T-helper 9 cell (primary cell): ENCODE measurements at places on chromosomes 12 and 14.

DNA sequence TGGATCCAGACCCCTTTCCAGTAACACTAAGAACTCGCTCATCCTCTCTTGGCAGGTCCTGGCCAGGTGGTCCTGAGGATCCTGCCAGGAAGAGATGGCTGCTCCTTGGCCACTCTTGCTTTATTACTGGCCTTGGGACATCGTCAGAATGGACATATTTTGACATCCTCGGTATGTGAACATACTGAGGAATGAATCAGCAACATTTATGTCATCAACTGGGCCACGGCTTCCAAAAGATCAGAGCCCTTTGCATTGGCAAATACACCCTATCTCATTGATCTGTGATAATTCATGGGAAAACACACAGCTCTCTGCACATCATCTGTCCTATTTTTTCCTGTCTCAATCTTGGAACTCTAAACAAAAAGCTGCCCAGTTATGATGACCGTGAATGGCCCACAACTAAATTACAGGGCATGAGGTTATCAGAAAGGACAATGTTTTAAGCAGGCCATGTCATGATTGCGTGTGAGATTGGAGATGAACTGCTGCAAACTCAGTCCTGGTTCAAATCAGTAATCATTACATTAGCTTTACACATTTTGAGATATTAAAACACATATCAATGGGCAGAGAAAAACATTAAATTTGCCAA is 1325.8 kb downstream of the AACS start:
- DNase-seq, result no peak

- DNase-seq, result no peak
These were observed 82.8 kb downstream of the SLC25A47 start for GRCh38 chr14:100405760-100406455.

- DNase-seq, result no peak
These were observed 48.1 kb downstream of the KDM2B start for GRCh38 chr12:121532503-121533393.

- DNase-seq, result no peak
These were observed 17.9 kb downstream of the HRK start for GRCh38 chr12:116863275-116863767.

- DNase-seq, result no peak
These were observed 198.3 kb upstream of the CPNE8 start for GRCh38 chr12:39103552-39104165.

DNA sequence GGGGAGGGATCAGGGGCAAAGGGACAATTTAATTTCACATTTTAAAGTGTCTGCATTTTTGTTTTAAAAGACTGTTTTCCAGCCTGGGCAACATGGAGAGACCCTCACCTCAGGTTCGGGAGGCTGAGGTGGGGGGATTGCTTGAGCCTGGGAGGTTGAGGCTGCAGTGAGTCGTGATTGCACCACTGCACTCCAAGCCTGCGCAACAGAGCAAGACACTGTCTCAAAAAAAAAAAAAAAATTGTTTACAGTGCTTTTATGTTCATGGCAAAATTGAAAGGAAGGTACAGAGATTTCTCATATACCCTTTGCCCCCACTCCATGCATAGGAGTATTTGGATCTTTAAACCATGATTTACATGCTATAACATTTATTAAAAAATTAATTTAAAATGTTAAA is 16.4 kb upstream of the HVCN1 start:
- DNase-seq, result no peak

DNA sequence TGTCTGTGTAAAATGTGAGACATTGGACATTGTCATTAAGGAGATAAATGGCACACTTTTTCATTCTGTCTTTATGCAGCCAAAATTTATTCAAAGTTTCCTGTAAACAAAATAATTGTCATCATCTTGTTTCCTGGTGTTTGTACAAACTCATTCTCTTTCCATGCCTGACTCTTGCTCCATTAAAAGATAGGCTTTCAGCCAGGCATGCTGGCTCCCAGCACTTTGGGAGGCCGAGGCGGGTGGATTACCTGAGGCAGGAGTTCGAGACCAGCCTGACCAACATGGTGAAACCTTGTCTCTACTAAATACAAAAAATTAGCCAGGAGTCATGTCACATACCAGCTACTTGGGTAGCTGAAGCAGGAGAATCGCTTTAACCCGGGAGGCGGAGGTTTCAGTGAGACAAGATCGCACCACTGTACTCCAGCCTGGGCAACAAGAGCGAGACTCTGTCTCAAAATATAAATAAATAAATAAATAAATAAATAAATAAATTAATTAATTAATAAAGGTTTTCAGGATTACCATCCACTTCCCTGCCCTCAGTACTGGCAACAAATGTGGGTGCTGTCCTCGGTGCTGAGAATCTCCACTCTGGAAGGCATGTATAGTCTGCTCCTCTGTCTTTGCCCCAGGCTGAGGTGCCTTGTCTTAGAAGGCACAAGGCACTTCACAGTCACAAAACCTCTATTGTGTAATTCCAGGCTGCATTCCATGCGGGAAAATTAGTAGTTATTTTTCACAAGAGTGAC is 83.2 kb downstream of the PAH start:
- DNase-seq, result no peak

DNA sequence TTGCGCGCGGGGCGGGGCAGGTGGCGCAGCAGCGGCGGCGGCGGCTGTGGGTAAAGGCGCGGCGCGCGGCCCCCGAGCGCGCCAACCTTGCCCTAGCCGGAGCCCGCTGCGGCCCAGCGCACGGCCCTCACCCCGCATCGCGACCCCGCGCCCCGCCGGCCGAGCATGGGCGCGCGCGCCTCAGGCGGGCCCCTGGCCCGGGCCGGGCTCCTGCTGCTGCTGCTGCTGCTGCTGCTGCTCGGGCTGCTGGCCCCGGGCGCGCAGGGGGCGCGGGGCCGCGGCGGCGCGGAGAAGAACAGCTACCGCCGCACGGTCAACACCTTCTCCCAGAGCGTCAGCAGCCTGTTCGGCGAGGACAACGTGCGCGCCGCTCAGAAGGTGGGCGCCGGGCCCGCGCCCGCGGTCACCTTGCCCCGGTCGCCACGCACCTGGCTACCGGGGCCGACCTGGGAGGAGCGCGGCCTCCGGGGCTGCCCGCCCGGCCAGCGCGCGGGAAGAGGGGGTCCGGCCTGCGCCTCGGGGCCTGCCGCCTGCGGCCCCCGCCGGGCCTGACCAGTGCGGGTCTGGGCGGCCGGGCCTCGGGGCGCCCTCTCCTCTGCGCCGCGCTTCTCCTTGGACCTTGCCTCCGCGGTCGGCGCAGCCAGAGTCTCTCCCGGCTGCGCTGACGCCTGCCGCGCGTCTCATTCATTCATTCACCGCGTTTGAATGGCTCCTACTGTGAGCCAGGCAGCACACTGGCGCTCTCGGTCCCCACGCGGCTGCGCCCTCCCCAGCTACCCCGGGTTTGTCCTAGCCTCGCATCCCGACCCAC is at the start of gene BRI3BP:
Gene BRI3BP (plus strand): TSS at position 20 of the 811 bp plus-strand sequence. CDS start 146 bp downstream, at position 166.
- DNase-seq, result no peak

DNA sequence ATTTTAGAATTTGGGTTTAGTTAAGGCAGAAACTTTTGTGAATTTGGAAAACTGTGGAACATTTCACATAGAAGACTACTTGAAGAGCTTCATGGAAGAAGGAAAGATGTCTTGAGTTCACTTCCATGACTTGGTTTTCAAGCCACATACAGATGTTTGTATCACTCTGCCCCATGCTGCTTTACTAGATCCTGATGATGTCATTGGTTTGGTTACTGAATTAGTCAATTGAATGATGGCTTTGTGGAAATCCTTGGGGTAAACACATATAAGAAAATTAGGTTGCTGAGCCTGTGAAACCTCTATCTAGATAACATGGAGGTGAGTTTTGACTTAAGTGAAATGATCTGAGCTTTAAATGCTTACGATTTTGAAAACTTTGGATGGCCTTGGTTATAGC is 90.6 kb downstream of the LRRK2 start:
- no peak for DNase-seq

- DNase-seq, result no peak
These were observed 325.7 kb downstream of the CEP128 start for GRCh38 chr14:80615831-80616230.

- DNase-seq, result no peak
These were observed 25.0 kb downstream of the GOLGA5 start for GRCh38 chr14:92819011-92819597.

DNA sequence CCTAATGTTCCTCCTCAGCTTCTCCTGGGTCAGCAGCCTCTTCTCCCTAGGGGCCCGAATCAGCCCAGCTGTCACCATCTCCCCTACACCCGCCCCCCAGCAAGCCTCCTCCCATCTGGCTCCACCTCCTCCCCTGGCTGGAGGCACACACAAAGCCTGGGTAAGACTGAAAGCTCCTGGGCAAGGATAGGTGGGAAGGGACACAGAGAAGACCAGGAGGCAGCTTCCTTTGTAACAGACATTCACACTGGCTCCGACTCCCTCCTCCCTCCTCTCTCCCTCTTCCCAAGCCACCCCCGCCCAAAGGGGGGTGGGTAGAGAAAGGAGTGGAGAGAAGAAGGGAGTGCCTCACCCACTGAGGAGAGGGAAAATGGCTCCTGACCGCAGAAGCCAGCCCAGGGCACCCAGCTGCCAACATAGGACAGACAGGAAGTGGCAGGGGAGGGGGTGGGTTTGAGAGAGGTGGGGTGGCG is 4.0 kb downstream of the CHD4 start:
- DNase-seq, result peak; percentile 33

DNA sequence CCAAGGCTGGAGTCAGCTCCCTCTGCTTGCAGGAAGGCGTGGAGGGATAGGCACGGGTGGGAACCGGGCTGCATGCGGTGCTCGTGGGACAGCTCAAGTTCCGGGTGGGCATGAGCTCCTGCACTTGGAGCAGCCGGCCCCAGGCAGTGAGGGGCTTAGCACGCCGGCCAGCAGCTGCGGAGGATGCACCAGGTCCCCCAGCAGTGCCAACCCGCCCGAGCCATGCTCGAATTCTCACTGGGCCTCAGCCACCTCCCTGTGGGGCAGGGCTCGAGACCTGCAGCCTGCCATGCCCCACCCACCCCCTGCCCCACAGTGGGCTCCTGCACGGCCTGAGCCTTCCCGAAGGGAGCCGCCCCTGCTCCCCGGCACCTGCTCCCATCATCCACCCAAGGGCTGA is 1501.8 kb downstream of the AACS start:
- no peak for DNase-seq

DNA sequence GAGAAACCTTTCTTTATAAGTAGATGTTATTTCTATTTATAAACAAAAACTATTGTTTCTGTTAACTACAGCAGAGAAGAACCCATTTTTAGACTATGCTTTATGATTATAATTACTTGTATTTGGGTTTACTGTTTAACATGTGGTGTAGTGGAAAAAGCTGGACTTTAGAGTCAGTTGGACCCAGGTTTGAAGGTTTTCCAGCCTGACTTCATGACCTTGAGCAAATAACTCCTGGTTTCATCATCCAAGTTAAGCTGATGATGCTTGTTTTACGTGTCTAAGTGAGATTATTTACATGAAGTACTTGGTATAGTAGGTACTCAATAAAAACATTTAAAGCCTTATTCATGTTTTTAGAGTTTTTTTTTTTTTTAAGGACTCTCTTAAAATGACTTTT is 221.8 kb upstream of the ARHGAP5 start:
- no peak for DNase-seq

GRCh38 chr14:81565441-81566290 is 32.0 kb upstream of the SEL1L start:
- no peak for DNase-seq

GRCh38 chr14:42944284-42944683 is 1337.6 kb downstream of the LRFN5 start:
- no peak for DNase-seq

DNA sequence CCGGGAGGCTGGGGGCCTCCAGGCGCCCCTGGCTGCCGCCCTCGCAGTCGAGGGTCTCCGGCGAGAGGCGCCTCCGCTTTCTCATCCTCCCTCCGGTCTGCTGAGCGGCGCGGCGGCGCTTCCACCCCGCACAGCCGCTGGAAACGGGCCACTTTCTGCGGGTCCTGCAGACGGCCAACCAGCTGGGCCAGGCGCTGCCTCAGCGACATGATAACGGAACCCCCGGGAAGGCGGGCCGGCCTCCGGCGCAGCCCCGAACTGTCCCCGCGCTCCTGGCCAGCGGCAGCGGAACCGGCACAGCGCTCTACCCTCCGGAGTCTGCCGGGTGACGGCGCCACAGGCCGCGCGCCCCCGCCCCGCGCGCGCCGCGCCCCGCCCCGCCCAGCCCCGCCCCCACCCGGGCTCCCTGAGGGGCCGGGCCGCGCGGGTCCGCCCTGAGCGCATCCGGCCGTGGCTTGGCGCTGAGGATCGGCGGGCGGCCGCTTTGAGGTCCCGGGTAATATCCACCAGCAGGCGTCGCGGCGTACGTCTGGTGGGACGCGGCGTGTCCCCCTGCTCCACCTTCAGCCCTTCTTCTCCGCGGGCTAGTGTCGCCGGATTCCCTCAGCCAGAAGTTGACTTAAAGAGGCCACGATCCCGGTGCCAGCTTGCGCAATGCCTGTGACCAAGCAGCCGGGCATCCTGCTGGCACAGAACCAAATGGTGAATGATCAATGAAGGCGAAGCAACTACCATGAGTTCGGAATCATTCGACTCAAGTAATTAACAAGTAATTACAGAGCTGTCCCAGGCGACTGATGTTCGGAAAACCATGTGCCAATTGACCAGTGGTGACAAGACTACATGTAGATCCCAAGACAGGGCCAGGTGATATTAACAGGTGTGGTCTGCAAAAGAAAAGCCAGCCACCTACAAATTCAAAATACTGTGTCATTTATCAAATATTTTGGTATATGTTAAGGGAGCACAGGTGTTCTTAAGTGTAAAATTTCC is at the start of gene SGPP1:
Gene SGPP1 (minus strand): TSS at position 330 of the 993 bp plus-strand sequence. CDS start 121 bp downstream, at position 209.
- peak; percentile 73 for DNase-seq

- no peak for DNase-seq
These were observed 44.3 kb downstream of the GALNT9 start for GRCh38 chr12:132284827-132285741.

DNA sequence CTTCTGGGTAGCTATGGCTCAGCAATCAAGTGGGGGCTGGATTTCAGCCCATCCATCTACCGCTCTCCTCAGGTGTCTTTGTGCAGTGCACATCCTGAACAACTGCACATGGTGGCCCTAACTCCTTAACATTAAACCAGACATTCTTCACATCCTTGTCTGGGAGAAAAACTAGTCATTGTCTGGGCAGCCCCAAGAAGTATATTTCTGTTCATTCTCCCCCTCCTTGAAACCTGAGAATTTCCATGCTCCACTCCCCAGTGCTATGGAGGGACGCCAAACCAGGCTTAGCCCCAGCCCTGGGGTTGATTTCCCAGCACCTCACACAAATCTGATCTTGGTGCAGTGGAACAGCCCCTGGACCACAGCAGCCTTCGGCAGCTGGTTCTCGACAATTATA is 13.4 kb downstream of the MYL2 start:
- DNase-seq, result no peak

DNA sequence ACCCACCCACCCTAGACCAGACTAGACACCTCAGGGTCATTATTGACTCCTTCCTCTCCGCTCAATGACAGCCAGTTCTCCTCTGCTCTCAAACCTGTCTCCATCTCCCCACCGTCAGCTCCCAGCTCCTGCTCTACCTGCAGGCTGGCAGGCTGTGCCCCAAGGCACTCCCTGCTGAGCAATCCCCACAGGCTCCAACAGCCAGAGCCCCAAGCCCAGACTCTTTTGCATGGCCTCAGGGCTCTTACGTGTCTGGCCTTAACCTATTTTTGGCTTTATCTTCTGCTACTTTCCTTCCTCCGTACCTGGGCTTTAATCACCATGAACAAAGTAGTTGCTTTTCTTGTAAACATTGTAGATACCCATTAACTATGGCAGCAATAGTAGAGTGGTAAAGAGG is 162.9 kb upstream of the PRMT8 start:
- DNase-seq, result no peak
